Activated naive CD4-positive, alpha-beta T cell treated with Interleukin-2 at 50 U/mL for 16 hours (primary cell): ENCODE measurements at places on chromosomes 1 and 21.

- no peak for DNase-seq
Measured at GRCh38 chr1:244778344-244778743, 57.1 kb upstream of the COX20 start.

- DNase-seq = no peak
Measured at GRCh38 chr1:189216886-189217285, 1260.8 kb downstream of the BRINP3 start.

GRCh38 chr21:20902511-20902910 is 95.7 kb upstream of the NCAM2 start:
- DNase-seq = no peak

- DNase-seq = no peak
Measured at GRCh38 chr1:230568008-230568407, 74.3 kb upstream of the COG2 start.

DNA sequence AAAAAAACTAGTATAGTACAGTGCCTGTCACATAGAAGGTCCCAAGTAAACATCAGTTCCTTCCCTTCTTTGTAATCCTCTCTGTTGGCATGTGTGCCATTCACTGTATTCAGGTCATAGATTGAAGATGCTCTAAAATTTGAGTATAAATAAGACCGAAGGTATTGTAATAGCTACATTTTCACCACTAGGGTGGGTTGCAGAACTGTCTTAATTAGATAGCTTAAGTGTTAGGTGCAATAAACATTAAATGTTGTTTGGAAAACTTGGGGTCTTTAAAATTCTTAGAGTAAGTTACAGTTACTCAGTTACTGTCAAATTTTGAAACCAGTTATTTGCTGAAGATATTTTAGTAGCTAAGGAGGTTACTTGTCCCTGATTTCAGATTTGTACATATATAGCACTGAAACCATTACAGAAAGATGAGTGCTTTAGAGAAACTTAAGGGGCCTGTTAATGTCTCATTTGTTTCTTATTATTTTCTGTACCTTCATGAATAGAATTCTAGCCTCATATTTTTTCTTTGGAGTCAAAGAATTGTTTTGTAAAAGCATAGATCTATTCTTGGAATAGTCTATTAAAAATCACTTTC is 24.3 kb downstream of the PER3 start:
- DNase-seq = no peak

DNA sequence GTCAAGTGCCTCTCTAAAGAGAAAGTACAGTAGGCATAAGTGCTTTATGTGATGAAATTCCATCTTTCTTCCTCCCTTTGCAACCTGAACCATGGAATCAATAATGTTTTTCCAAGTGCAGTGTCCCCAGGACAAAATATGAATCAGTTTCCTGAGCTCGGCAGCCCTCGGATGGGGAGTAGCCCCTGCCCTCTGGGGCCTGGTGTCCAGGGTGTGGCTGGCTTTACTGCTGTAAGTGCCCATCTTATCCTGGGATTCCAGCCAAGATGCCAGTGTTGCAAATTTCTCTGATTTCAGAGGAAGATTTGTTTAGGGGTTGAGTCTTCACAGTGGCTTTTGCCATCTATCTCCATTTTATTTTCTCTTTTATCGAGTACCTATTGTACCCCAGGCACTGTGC is 40.5 kb upstream of the SRP9 start:
- DNase-seq = no peak

- DNase-seq = no peak
Measured at GRCh38 chr1:38308780-38309179, 262.2 kb upstream of the POU3F1 start.

- no peak for DNase-seq
Measured at GRCh38 chr1:111483166-111483565, 9.4 kb downstream of the C1orf162 start.

DNA sequence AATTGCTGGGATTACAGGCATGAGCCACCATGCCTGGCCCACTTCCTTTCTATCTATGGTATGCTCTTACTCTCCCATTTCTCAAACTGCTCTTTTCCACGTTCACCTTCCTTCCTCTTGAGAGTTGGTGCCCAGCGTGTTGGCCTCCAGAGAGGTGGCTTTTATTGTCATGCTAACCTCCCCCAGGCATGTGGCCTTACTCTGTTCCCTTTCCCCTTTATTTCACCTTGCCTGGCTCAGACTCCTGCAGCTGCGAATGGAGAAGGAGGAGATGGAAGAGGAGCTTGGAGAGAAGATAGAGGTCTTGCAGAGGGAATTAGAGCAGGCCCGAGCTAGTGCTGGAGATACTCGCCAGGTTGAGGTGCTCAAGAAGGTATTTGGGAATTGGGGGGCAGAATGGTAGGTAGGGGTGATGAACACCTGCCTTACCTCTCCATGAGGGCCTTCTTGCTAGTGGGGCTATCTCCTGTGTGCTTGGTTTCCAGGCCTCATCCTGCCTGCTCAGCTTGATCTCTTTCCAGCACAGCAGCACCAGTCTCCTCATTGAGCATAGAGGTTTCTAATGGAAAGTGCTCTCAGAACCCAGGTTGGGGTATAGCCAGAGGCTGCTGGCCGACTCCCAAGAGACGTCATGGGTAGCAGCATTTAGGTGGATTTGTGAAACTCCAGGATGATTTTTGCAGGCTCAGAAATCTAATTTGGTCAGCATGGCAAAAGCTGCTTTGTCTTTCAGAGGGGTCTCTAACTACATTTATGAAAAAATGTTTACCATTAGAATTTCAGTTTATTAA is 13.2 kb upstream of the TUFT1 start:
- no peak for DNase-seq

DNA sequence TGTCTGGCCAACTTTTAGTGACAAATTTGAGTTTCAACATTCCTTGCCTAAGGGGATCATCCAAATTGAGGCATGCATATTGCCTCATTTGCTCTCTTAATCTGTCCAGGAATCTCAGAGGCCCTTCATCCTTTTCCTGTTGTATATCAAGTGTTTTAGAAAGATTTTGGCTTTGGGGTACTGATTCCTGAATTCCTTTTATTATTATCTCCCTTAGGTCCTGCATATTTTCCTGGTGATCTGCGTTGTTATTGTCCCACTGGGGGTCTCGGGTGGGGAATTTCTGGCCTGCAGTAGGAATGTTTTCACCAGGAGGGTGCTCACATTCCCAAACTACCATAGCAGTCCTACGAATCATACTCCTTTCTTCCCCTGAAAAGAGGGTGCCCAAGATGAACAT is 4.4 kb upstream of the AADACL3 start:
- no peak for DNase-seq

- no peak for DNase-seq
Measured at GRCh38 chr1:160880216-160880615, 4.8 kb downstream of the ITLN1 start.

- DNase-seq = no peak
Measured at GRCh38 chr1:41109310-41110197, 88.0 kb upstream of the SLFNL1 start.

DNA sequence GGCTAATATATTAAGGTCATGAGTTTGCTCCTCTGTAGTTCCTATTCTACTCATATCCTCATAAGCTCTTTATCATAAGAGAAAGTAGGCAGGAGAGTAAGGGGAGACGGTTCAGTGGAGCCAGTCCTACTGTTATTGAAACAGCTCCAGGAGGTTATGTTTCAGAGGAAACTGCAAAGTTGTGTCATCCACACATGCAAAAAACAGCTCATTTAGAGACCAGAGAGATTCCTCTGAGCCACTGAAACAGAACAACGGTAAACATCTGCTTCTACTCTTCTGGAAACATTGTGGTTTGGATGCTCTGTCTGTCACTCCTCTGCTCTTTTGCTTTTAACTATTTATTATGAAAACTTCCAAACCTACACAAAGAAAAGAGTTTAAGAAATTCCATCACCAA is 66.3 kb upstream of the PPP2R5A start:
- DNase-seq = no peak
